Activated CD8-positive, alpha-beta memory T cell treated with anti-CD3 and anti-CD28 coated beads for 4 hours (primary cell): ENCODE measurements at places on chromosomes 2 and 18.

DNA sequence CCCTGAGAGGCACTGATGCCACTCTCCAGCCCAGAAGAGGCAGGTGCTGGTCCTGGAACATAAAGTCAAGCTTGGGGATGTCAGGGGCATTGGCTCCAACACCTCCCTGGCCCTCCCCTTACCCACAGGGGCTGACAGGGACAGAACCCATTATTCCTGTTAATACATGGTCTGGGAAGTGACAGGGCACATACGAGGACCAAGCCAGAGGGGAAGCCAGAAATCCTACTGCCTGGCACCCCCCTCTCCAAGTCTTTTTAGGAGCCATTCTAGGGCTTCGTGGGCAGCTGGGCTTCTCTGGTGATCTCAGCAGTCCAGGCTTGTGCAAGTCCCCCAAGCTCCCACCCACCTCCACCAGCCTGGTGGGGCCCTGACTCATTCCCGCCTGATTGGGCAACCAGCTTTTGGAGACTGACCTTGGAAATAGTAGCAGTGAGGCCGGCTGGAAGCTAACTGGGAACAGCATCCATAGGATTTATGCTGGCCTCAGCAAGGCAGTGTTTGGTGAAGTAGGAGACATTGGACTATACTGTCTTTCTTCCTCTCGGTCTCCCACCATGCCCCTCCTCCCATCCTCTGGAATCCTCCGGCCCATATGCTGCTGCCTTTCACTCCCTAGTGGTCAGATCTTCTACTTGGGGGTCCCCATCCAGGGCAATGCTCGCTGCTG, 86.4 kb upstream of the HK2 start:
- DNase-seq: no peak

- no peak for DNase-seq
These were observed 507.5 kb downstream of the SLC4A3 start for GRCh38 chr2:220134756-220135534.

DNA sequence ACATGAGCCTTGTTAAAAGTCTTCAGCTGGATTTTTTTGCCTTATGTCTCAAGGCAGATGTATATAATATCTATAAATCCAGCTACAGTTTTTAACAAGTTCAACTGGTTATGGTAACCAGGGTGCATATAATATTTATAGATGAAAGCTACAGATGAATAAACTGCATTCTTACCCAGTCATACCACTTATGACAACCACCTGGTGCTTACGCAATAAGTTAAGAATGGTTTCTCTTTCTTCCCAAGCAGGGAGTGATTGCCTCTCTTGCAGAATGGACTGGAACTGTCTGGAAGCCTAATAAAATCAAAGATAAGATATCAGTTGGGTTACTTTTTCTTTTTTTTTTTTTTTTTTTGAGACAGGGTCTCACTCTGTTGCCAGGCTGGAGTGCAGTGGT, 19.6 kb downstream of the DHX57 start:
- no peak for DNase-seq

- DNase-seq: no peak
These were observed 535.5 kb upstream of the ID2 start for GRCh38 chr2:8146132-8147005.

DNA sequence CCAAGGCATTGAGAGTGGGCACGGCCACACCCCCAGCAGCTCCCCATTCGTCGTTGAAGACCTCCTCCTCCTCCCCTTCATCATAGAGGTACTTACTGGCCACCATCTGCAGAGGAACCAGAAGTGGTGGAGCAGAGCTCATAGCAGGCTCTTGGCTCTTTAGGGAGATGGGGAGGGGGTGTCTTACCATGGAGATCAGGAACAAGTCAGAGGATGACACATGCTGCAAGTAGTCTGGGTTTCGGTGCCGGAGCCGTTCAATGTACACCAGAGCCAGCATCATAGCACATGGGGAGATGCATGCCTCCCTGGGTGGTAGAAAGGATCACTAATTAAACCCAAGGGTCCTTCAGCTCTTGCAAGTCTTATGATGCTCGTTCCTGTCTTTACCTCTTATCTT, 1.9 kb downstream of the CNPPD1 start:
- DNase-seq: no peak

GRCh38 chr2:20333738-20334137, 16.9 kb downstream of the PUM2 start:
- DNase-seq: no peak

- no peak for DNase-seq
These were observed 19.4 kb upstream of the DNER start for GRCh38 chr2:229733611-229734245.

DNA sequence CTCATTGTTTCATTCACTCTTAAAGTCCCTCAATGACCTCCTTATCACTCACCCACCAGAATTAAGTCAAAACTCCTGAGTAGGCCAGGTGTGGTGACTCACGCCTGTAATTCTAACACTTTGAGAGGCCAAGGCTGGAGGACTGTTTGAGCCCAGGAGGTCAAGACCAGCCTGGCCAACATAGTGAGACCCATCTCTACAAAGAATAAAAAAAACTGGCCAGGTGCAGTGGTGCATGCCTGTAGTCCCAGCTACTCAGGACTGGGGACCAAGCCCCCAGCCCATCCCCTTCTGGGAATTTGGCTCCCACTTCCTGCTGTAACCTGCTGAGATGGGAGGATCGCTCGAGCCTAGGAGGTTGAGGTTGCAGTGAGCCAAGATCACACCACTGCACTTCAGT, 28.9 kb downstream of the TMEM247 start:
- DNase-seq: no peak

- DNase-seq: no peak
These were observed 19.6 kb upstream of the IL1A start for GRCh38 chr2:112803691-112804521.

DNA sequence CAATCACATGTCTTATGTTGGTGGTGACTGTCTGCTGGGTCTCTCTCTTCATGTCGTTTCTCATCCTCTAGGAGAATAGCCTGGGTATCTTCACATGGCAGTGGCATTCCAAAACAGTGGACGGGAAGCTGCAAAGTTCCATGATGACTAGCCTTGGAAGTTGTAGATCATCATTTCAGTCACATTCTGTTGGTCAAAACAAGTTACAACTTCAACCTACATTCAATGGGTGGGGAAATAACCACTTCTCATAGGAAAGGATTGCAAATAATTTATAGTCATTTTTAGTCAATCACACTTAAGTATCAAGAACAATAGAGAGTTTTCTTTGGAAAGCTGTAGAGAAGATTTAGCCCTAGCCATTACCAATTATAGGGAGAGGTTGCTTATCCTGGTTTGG, 395.0 kb upstream of the CDH2 start:
- no peak for DNase-seq

DNA sequence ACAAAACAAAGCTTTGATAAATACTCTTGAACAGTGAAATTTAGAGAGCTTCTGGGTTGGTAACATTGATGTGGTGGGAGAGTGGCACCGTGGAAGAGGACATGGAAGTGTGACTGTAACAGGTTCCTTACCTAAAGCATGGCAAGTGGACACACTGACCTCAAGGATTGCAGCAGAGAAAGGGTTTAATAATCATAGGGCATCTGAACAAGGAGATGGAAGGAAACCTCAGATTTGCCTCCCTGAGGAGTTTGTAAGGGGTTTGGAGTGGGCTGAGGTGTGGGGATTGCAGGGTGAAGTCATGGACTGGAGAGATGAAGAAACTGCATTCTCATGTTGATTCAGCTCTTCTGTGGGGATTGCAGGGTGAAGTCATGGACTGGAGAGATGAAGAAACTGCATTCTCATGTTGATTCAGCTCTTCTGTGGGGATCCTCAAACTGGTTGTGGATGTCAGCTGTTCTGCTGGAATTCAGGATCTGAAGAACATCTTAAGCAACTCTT, 83.8 kb upstream of the TLK1 start:
- no peak for DNase-seq

GRCh38 chr2:179532863-179533278, 268.2 kb upstream of the SESTD1 start:
- DNase-seq: no peak

GRCh38 chr2:235091421-235091820, 139.6 kb downstream of the SH3BP4 start:
- DNase-seq: no peak

DNA sequence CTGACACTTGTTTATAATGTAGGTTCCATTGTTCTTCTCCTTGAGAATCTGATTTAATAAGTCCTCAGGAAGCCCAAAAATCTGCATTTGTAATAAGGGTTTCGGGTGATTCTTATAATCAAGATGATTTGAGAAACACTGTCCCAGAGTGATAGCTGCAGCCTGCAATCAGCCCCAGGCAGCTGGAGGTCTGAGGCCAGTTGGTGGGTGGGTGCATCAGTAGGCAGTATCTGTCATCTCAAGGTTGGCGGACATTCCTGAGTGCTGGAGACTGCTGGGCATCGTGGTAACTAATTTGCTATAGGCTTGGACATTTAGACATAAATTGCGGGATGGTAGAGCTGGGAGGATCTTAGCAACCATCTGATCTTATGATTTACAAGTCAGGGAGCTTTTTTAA, 2.7 kb upstream of the IL18RAP start:
- no peak for DNase-seq

- DNase-seq: no peak
These were observed 380.0 kb upstream of the ACVR2A start for GRCh38 chr2:147464737-147465357.

GRCh38 chr2:172426635-172427255, 641 bp upstream of the ITGA6 start:
- DNase-seq: no peak

GRCh38 chr2:144490857-144491256, 29.1 kb downstream of the ZEB2 start:
- DNase-seq: no peak

GRCh38 chr2:150034665-150035064, 447.1 kb upstream of the MMADHC start:
- DNase-seq: no peak

DNA sequence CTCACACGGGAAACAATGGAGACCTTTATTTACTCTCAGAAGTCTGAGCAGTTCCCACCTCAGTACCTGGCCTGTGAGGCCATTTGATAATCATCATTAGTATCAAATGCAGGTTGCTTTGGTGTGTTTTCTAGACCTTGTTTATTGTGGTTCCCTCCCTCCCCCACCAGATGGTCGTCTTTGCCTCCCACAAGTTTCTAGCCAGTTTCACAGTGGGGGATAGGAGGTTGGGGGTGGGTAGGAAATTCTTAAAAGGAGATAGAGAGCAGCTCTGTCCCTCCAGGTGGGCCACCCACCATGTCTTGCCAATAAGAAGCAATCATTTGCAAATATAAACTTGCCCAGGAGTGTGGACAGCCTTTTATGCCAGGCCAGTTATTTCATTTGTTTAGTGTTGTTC, 31.3 kb downstream of the SETBP1 start:
- no peak for DNase-seq

GRCh38 chr2:129906861-129907235, 72.6 kb upstream of the RAB6C start:
- DNase-seq: no peak

DNA sequence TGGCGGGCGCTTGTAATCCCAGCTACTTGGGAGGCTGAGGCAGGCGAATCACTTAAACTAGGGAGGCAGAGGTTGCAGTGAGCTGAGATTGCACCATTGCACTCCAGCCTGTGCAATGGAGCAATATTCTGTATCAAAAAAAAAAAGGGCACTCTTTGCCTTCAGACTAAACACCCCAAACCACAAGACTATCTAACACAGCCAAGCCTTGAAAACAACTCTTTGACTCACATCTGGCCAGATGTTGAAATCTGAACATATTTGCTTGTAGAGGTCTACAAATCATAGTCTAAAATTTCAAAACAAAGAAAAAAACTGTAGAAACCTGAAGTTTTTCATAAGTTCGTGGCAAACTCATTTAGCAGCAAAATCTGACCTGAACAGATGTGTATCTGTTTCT, 94.9 kb downstream of the FAM161A start:
- DNase-seq: no peak

DNA sequence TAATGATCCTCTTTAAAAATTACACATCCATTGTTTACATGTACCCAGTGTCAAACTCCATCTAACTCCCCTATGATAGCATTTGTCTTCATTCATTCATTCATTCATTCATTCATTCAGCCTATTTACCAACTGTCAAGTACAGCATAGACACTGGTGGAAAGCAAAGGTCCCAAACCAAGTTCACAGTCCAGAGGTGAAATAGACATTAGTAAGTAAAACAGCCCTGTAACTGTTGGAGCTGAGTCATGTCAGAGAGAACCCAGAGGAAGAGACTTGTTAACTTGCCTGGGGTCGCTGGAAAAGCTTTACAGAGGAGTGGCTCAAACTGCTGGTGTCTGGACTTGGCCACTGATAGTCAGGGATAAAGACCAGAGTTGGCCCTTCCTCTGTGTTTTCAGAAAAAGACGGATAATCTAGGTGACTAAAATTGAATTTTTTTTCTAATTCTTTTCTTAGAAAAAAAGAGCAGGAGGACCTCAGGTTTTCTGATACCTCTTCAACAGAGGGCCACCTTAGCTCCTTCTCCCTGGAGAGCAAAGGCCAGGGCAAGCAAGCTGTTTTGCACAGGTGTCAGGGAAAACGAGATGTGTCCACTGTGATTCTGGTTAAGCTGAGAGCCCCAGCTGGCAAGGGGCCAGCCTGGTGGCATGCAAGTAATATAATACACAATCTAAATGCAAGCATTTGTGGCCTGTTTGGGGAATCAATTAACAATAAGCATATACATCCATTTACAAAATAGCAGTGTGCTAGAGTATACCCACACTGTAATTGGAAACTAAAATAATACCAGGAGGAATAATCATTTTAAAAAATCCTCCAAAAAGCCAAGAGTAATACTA, 96.7 kb upstream of the SLC14A2 start:
- DNase-seq: no peak

GRCh38 chr18:10170375-10170774, 256.6 kb downstream of the VAPA start:
- no peak for DNase-seq

GRCh38 chr2:41933585-41934320, 114.1 kb upstream of the PKDCC start:
- no peak for DNase-seq

GRCh38 chr2:29834624-29835023, 86.8 kb downstream of the ALK start:
- DNase-seq: no peak

- no peak for DNase-seq
These were observed 395.8 kb downstream of the PID1 start for GRCh38 chr2:228875152-228875900.

DNA sequence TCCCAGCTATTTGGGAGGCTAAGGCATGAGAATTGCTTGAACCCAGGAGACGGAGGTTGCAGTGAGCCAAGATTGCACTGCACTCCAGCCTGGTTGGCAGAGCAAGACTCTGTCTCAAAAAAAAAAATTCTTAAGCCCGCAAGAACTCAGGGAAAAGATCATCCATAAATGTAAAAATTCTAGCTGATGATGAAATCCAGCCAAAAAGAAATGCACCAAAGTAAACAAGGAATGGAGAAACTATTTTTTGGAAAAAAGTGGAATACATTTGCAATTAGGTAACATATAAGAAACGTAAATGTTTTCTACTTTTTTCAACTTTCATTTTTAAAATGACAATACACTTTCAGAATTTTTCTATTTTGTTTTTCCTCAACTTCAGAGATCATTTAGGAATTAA, 61.3 kb downstream of the ASXL2 start:
- DNase-seq: no peak

DNA sequence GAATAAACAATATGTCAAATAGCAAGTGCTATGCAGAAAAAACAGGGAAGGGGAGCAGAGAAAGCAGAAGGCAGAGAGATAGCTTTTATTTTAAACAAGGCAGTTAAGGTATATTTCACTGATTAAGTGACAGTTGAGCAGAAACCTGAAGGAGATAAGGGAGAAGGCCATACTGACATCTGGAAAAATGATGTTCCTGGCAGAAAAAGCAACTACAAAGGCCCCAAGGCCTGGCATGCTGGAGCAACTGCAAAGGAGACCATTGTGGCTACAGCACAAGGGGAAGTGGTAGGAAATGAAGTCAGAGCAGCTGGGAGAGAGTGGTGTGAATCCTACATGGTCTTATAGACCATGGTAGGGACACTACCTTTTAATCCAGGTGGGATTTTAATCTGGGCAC, 8.9 kb upstream of the PCBP1 start:
- no peak for DNase-seq
